ENCODE measurements at places on chromosomes 1 and 21.

- no peak overlapping the region for H3K27ac ChIP-seq
- peaks cover 4% of the 10 kb centered on the region for H3K4me1 ChIP-seq
- DNase-seq: no peak
- no peaks in the 10 kb centered on the region for H3K36me3 ChIP-seq
- no peaks in the 10 kb centered on the region for H3K27me3 ChIP-seq
- H3K4me3 ChIP-seq: no peak overlapping the region
These were observed 27.6 kb downstream of the CYP2J2 start for GRCh38 chr1:59898927-59899326.

- H3K36me3 ChIP-seq: no peaks in the 10 kb centered on the region
- no peaks in the 10 kb centered on the region for H3K4me1 ChIP-seq
- H3K27me3 ChIP-seq: no peaks in the 10 kb centered on the region
- no peak for DNase-seq
These were observed 123.4 kb upstream of the CSF3R start for GRCh38 chr1:36605942-36606640.

GRCh38 chr21:46323227-46323709 is 402 bp downstream of the C21orf58 start:
- H3K27ac ChIP-seq: no peak overlapping the region
- no peaks in the 10 kb centered on the region for H3K27me3 ChIP-seq
- DNase-seq: no peak
- no peaks in the 10 kb centered on the region for H3K36me3 ChIP-seq
- peak overlapping the region; percentile 37 for H3K4me3 ChIP-seq

DNA sequence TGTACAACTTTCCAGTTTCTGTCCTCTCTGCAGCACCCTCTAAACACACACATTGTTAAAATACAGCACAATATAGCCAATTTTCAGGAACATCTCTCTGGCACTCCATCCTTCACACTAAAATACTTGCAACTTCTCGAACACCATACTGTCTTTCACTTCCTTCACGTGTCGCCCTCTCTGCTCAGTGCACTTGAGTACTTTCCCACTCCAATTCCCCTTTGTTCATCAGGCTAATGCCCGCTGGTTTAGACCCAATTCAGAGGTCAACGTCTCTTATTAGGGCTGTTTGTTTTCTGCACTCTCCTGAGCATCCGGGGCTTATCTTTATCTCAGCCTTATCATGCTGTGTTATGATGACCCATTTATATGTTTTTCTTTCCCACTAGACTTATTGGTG is 238.2 kb upstream of the SGIP1 start:
- H3K4me1 ChIP-seq: peaks cover 46% of the 10 kb centered on the region
- H3K36me3 ChIP-seq: no peaks in the 10 kb centered on the region
- no peak overlapping the region for H3K27ac ChIP-seq
- DNase-seq: no peak
- no peak overlapping the region for H3K4me3 ChIP-seq
- no peaks in the 10 kb centered on the region for H3K27me3 ChIP-seq

GRCh38 chr1:165355977-165356811 is at the start of gene LMX1A:
LMX1A (minus strand) TSS chr1:165356715; CDS start chr1:165355559, 1,156 bp downstream.
- H3K27me3 ChIP-seq: peaks cover 40% of the 10 kb centered on the region
- H3K4me1 ChIP-seq: peaks cover 31% of the 10 kb centered on the region
- H3K4me3 ChIP-seq: no peak within 1 kb of the TSS
- no peaks in the 10 kb centered on the region for H3K36me3 ChIP-seq
- no peak within 1 kb of the TSS for H3K27ac ChIP-seq
- peak; percentile 30 for DNase-seq

- no peaks in the 10 kb centered on the region for H3K27me3 ChIP-seq
- H3K27ac ChIP-seq: no peak overlapping the region
- no peak overlapping the region for H3K4me3 ChIP-seq
- peaks cover 8% of the 10 kb centered on the region for H3K36me3 ChIP-seq
- H3K4me1 ChIP-seq: peaks cover 15% of the 10 kb centered on the region
These were observed 28.6 kb downstream of the ATP8B2 start for GRCh38 chr1:154353966-154354365.

DNA sequence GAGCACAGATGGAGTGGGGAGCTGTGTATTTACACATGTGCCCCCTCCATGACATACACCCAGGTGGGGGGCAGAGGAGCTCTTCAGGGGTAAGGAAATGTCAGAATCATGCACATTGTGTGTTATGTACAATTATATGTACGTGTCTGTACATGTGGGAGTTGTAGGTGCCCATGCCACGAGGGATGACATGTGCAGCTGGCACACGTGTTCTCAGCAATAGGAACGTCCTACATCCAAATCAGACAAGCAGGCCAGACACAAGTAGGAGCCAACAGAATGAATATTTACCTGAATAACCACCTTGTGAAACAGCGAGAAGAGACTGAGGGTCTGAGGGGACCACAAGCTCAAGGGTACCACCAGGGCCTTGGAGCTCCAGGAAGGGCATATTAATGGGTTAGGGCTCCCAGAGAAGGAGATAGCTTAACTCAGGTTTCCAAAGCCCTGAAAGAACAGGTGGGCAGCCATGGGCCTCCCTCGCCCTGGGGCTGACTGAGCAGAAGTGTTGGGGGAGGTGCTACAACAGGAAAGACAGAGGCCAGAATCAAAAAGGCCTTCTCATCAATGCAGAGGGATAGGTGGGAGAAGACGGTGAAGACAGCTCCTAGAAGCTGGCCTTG is 3.2 kb downstream of the COL16A1 start:
- no peaks in the 10 kb centered on the region for H3K36me3 ChIP-seq
- peak overlapping the region; percentile 34 for H3K27ac ChIP-seq
- DNase-seq: no peak
- H3K4me3 ChIP-seq: no peak overlapping the region

- no peak overlapping the region for H3K27ac ChIP-seq
- DNase-seq: no peak
- no peaks in the 10 kb centered on the region for H3K4me1 ChIP-seq
- H3K4me3 ChIP-seq: no peak overlapping the region
- H3K36me3 ChIP-seq: no peaks in the 10 kb centered on the region
These were observed 414.9 kb downstream of the PTPRU start for GRCh38 chr1:29651246-29651645.

DNA sequence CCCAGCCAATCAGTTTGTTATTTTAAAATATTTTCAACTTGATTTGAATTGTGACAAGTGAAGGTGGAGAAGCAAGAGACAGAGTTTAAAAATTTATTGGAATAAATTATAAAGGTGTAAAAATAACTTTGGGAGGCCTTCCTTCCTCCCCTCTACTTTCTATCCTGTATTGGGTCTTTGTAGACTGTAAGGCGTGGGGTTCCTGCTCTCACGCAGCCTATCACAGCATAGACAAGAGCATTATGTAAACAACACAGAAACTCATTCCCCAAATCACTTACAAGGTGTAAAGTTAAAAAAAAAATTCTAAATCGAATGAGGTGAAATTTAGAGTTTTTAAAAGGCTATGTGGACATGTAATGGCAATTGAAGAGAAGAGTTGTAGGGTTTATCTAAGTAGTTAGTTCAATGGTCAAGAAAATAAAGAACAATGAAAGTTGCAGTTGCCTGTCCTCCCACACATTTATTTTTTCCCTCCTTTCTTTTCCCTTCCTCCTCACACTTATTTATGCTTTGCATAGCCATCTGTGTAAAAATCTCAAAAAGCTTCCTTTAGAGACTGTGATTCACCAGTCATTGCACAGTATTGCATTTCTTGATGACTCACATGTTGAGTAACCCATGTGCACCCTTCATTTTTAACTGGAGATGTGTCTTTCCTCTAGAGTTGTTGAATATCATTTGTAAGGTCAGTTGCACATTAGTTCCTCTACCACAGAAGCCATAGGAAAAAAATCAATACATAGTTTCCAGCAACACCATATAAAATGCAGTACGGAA is 242.2 kb downstream of the PTPRC start:
- H3K4me3 ChIP-seq: no peak overlapping the region
- no peaks in the 10 kb centered on the region for H3K27me3 ChIP-seq
- no peaks in the 10 kb centered on the region for H3K36me3 ChIP-seq
- no peak overlapping the region for H3K27ac ChIP-seq
- DNase-seq: no peak

DNA sequence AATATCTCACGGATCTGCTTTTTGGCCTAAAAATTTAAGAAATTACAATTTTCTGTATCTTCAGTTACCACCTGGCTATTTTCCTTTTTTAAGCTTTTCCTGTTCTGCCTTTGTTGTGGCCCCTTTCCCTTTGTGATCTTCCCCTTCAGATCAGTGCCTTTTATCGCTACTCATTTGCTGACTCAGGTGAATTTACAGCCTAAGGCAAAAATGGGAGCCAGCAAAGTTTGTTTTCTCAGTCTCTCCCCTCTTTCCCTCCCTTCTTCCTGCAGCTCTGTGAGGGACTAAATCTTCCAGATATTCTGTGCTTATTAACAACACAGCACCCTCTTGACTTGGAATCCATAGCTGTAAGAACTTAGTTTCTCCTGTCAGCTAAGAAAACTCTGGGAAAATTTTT is 5.3 kb upstream of the PRRC2C start:
- H3K27me3 ChIP-seq: no peaks in the 10 kb centered on the region
- no peak overlapping the region for H3K27ac ChIP-seq
- H3K36me3 ChIP-seq: no peaks in the 10 kb centered on the region
- H3K4me1 ChIP-seq: no peaks in the 10 kb centered on the region
- H3K4me3 ChIP-seq: no peak overlapping the region

GRCh38 chr1:63802109-63802508 is 28.3 kb downstream of the ROR1 start:
- no peaks in the 10 kb centered on the region for H3K27me3 ChIP-seq
- DNase-seq: no peak
- H3K36me3 ChIP-seq: no peaks in the 10 kb centered on the region
- H3K27ac ChIP-seq: no peak overlapping the region

Measured in thyroid gland (tissue), 4 donors.